ENCODE measurements at places on chromosomes 4 and X.

- peak; percentile 28 for DNase-seq
Observed at GRCh38 chr4:60805500-60806313, 394.4 kb upstream of the ADGRL3 start.

GRCh38 chr4:55358668-55359067, 12.6 kb downstream of the SRD5A3 start:
- no peak for DNase-seq

- no peak for DNase-seq
Observed at GRCh38 chr4:40990236-40990898, 224.0 kb downstream of the APBB2 start.

DNA sequence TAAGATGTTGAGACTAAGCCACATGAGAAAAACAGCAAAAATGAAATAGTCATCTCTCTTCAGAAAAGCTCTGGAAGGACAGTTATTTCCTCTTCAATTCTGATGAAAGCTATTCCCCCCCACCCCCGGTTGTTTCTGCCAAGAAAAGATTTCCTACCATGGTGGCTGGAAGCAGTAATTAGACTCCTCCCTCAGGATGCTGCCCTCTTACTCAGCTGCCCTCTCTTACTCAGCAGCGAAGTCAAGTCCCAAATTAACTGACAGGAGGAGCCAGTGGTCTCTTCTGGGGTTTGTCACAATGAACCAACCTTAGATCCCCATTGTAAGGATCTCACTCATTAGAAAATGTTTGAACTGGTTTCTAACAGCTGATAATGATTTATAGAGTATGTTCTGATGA, 38.0 kb downstream of the GPM6B start:
- DNase-seq, result no peak

- DNase-seq, result no peak
Observed at GRCh38 chrX:123740006-123740405, 7.2 kb upstream of the THOC2 start.

DNA sequence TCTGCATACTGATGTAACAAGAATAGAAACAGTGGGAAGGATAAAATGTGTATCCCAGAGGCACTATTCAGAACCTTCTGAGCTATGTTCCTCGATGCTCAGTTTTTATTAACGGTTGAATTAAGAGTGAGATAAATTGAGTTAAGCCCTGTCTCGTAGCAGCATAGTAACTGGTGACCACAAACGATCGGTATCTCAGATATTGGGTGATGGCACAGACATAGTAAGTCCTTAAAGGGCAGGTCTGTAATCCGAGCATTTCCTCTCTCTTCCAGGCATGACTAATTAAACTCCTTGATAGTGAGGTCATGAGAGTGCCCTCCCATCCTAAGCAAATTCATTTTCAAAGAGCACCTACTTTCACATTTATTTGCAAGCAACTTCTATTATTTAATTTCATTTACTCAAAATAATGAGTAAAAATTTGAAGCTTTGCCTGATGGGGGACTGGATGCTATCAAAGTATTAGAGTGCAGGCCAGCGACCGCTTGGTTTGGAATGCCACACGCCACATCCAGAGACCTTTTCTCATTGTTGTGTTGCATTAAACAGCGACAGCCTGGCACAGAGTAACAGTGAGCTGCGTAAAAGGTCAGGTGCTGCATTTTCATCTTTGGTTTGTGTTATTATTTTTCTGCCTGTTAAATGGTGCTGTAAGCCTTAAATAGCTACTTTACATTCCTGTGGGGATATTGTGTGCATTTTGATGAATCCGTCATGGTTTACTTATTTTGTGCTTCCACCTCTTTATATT, 101.9 kb downstream of the PCDH7 start:
- DNase-seq, result no peak

DNA sequence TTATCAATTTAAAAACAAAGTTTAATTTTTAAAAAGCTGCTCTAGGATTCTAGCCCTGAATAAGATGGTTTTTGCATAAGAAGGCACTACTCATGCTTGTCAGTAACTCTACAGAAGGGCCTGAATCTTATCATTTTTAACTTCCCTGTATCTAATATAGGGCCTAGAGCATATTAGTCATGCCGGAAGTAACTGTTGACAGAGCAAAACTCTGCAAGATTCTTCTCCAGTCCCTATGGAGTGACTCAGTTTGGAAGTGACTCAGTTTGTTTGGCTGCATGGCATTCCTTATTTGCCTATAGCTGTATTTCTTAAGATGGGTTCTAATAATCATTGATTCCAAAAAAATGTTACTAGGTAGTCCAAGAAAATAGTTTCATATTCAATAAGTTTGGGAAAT, 431.8 kb upstream of the HTR2C start:
- no peak for DNase-seq

DNA sequence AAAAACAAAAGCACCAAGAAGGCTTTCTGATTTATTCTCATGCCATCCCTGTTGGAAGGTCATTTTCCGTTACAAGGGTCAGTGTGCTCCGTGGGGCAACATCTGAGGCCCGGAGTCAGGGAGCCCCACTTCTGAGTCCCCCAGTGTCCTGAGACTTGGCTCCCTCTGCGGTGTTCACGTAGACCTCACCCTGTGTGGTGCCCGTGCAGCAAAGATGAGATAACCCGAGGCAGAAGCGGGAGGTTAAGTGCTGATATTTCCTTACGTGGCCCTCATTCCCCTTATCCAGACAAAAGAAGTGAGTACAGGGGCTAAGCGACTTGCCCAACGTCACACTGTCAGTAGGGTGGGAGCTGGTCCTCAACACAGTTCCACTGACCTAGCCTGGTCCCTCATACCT, 3.5 kb downstream of the JAKMIP1 start:
- DNase-seq, result no peak

DNA sequence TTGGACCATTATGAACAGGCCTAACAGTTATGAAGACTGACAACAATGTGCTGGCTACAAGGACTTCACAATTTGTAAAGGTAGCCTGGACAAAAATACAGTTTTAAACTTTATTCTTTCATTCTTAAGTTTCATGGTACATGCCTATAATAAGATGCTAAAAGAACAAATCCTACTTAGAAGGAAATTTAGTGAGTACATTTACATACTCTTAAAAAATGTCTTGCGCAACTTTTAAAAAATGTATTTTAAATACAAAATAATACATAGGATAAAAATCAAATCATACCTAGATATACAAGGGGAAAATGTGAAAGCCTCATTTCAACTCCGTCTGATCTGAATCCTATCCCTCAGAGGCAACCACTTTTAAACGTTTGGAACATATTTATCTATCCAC, 200.7 kb upstream of the SPIN4 start:
- no peak for DNase-seq

GRCh38 chr4:181061787-181062186, 1181.4 kb upstream of the TENM3 start:
- no peak for DNase-seq
